ENCODE measurements at places on chromosomes 4 and X. TPM values are rescaled to one million over a fixed set of nuclear protein-coding genes. Genes with fewer than 3 reads are reported as not detected.
A peak's percentile ranks its signal among the peaks of the same experiment; 100 is the strongest.

KLHL4 gene
- not detected for polyA plus RNA-seq

RASL11B gene
- polyA plus RNA-seq: not detected

GRCh38 chrX:68286076-68286475 lies 147.2 kb downstream of the OPHN1 start:
- no peak for DNase-seq

GRCh38 chr4:88419874-88420273 lies 37.0 kb upstream of the HERC5 start:
- no peak for DNase-seq

- DNase-seq: peak; percentile 72
Measured at GRCh38 chr4:25842229-25842845, 20.5 kb downstream of the SEL1L3 start.

DNA sequence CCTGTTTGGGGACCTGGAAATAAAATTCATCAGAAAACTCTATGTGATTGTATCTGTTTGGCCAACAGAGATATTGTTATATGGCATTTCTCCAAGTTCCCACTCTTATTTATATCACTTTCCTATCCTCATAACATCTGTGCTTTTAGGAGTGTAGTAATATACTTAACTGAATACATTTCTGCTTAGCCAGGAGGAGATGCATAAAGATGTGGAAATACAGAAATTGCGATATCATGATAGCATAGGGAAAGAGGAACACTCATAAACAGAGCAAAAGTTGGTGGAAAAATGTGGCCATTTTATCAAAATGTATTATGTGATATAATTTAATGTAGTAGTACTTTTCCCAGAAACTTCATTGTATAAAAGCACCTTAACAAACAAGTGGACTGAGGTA lies 46.1 kb upstream of the TSPAN7 start:
- no peak for DNase-seq

- DNase-seq: no peak
Measured at GRCh38 chr4:108483079-108483478, 137.3 kb upstream of the RPL34 start.

GRCh38 chr4:147628415-147628814 lies 11.2 kb downstream of the TMEM184C start:
- no peak for DNase-seq

GRCh38 chrX:139299309-139299708 lies 231.2 kb upstream of the F9 start:
- no peak for DNase-seq

DNA sequence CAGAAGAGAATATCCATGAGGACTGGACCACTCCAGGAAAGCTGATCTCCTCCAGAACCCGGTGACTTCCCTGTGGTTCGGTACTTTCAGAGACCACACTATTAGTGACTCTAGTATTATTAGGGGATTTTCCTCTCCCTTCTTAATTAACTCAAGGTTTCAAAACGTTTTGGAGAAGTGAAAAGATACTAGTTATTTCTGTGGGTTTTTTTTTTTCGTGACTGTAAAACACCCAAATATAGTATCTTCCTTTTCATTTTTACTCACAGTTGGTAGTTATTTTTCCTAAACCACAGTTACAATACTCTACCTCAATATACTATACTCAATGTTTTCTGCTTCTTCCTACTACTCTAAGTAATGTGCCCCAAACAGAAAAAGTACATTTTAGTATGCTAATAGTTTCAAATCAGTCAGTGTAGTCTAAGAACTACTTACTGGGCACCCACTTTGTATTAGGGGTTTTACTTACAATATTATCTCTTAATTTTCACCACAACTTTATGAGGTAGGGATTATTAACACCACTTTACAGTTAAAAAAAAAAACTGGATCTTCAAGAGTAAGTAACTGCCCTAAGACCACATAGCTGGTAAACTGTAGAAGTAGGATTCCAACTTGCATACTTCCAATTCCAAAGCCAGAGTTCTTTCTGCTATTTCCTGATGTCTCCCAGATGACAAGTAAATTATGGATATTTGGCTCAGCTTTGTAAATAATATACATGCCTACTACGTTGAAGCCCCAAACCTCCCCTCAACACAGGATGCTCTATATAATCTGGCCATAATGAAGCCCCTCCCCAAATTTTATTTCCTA lies 45.0 kb downstream of the SLC9A7 start:
- DNase-seq: peak; percentile 25

GRCh38 chrX:128975745-128976144 lies 547.5 kb downstream of the SMARCA1 start:
- no peak for DNase-seq

- peak; percentile 58 for DNase-seq
Measured at GRCh38 chrX:115898382-115899001, 272.1 kb upstream of the AGTR2 start.

- DNase-seq: no peak
Measured at GRCh38 chr4:47032405-47033106, 1.2 kb downstream of the GABRB1 start.

DNA sequence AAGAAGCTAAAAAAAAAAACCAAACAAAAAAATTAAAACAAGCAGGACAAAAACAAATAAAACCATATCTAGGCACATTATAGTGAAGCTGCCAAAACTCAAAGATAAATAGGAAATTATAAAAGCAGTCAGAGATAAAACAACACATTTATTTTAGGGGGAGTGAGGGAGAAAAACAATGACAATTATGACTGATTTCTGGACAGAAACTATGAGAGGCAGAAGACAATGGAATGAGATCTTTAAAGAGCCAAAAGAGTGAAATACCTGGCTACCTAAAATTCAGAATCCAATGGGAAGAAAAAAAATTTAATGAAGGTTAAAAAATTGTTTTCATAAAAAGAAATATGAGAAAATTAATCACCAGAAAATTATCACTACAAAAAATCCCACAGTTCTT lies 33.4 kb downstream of the C4orf50 start:
- no peak for DNase-seq

DNA sequence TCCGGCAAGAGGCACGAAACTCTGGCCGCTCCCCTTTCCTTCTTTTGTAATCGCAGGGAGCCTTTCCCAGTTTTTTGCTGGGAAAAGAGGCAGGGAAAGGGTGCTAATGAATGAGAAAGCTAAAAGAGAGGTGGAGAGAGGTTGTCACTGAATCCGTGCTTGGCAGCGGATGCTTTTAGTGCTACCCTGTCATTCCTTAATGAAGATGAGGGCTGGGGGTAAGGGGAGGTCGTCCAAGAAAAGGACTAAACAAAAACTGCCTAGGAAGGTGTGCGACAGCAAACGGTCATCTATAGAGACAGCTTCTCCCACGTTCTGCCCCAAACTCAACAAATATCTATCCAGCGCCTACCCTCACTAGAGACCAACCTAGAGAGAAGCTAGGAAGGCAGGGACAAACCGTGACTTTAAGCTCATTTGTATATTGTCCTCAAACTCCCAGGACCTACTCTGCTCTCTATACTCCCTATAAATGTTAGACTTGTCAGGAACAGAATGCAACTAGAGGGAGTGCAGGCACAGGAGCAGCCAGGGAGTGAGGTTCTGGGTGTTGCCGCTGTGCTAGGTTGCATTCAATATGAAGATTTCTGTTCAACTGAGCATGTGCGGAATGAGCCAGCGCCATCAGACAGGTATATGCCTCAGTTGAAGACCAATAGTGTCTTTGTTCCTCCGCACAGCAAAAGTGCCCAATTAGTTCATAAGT lies 777 bp upstream of the CASK start:
- DNase-seq: peak; percentile 18

GRCh38 chrX:45840411-45840950 lies 639.8 kb upstream of the DIPK2B start:
- no peak for DNase-seq

DNA sequence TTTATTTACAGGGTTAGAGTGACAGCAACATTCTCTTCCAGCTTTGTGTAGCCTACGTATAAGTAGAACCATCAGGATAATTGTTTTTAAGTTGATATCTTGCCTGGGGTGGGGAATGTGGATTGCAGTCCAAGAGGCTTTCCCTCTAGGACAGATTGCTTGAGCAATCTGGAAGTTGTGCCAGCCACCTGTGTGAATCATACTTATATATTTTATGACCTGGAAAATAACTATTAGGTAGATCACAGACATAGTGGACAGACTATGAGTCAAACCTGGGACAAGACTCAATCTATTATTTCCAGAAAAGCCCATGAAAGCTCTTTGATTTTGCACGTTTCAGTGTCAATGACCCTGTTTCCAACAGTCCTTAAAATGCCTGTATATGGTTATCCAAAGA lies 98.9 kb downstream of the TLL1 start:
- DNase-seq: no peak

DNA sequence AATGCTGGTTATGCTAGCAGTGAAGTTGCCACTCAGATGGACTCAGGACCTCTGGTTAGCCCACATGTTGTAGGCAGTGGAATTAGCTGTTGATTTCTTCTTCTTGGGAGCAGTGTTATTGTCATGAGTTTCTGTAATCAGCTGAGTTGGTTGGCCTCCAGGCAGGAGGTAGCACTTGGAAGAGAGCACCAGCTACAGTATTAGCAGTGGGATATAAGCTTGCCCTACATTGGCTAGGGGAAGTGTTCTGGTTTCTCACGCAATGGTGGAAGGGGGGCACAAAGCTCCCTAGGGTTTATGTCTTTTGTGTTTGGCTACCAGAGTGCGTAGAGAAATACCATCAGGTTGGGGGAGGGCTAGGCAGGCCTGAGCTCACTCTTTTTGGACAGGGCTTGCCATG lies 34.0 kb upstream of the UCP1 start:
- no peak for DNase-seq

DNA sequence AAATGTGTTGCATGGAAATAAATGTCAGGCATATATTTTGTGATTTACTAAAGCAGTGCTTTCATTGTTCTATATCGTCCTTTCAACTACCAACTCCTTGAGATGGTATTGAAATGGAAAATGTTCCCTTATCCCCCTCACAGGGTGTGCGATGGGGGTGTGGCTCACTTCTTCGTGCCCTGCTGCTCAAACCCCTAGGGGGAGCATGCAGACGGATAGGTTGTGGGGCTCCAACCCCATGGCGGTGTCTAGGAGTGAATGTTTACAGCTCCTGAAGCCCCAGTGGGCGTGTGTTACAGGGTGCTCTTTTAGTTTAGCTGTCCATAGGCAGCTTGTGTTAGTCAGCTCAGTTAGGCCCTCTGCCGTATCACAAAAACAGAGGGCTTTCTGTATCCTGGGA lies 287.7 kb upstream of the EMCN start:
- DNase-seq: no peak

DNA sequence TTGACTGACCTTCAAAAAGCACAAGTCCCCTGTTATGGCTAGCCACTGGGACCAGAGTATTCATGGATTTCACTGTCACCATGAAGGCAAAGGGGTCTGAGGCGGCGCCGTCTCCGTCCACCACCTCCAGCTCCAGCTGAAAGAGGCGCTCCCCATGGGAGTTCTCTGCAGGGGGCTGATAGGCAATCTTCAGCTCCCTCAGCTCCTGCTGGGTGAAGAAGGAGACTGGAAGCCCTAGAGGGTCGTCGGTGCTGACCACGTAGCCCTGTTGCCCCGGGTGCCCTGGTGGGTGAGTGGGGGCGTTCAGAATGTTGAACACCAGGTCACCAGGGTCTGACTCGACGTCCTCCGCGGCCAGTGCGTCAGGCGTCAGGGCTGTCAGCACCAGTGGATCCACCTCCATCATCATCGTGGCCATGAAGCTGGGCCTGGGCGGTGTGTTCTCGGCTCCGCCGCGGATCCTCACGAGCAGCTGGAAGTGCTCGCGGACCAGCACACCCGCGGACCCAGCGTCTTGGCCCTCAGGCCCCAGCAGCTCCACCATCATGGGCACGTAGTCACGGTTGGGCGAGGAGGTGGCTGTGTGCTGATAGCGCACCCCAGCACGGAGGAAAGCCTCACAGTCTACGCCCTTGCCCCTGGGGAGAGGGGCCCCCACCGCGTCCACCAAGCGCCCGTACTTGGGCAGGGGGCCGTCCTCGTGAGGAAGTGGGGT lies 987 bp downstream of the FREM3 start:
- DNase-seq: no peak

- no peak for DNase-seq
Measured at GRCh38 chrX:41946989-41947612, 23.7 kb upstream of the CASK start.

DNA sequence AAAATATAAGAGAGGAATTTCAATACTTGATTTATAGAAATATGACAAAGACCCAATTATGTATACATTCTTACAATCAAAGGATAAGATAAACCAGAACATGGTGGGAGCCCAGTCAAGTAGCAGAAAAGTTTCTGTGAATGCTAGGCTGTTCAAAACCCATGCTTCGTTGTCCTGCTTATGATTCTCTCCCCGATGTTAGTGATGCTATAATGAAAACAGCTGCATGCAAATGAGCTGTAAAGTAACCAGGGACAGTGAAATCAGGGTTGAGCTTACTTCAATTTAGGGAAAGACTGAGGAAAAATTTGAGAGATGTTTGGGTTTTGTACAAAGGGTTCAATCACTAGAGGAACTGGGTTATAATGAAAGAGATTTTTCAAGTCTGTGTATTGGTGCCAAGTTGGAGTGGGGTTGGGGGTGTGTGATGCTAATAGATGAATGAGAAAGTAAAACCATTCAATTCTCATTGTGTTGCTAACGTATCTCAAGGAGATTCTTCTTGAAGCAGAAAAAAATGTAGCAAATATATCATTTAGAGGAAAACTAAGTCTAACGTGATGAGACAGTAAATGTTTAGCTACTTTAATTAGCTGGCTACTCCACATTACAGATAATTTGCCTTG lies 59.3 kb upstream of the PPP1R2C start:
- DNase-seq: no peak

CPEB2 gene
- polyA plus RNA-seq: 2.3 TPM

LRRC66 gene
- not detected for polyA plus RNA-seq

ASB12 gene
- polyA plus RNA-seq: 0.39 TPM

GRCh38 chr4:158590306-158590705 lies 68.6 kb downstream of the RXFP1 start:
- no peak for DNase-seq

DNA sequence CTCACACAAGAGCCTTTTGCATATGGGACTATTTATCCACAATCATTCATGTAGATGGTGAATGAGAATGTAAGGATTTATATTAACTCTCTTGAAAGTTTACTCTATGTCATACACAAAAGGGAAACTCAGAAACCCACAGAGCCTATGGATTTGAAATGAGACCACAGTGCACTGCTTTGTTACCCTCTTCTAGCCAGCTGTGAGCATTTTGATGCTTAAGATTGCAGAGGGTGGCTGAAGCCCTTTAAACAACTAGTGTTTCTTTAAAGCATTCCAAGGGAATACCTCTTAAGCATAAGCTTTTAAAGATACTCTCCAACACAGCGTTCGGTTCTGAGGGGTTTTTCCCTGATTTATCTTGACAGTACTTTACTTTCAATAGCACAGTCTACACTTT lies 113.9 kb downstream of the NKX6-1 start:
- no peak for DNase-seq

- DNase-seq: peak; percentile 69
Measured at GRCh38 chr4:169210504-169211118, 60.1 kb downstream of the SH3RF1 start.

TEX13C gene
- polyA plus RNA-seq: not detected

KIT gene
- 0.27 TPM for polyA plus RNA-seq
